IPS DF 6.9 (cell line): ENCODE measurements at places on chromosomes 1 and 21.

DNA sequence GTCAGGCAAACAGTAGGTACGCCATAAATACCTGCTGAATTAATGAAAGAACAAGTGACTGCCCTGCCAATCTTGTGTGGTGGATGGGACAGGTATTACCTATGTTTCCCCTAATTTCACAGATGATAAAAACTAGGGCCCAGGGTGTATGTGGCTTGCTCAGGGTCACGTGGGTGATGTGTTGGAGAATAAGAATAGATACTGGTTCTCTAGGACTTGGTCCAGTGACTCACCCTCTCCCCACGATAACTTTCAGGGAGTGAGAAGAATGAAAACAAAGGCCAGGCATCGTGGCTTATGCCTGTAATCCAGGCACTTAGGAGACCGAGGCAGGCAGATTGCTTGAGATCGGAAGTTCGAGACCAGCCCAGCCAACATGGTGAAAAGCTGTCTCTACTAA is 26.7 kb downstream of the SLC26A9 start:
- no peaks in the 10 kb centered on the region for H3K36me3 ChIP-seq
- H3K4me1 ChIP-seq: no peaks in the 10 kb centered on the region
- H3K27me3 ChIP-seq: no peaks in the 10 kb centered on the region
- no peak overlapping the region for H3K4me3 ChIP-seq

GRCh38 chr1:7770997-7771822 is at the start of gene VAMP3:
VAMP3 (plus strand) TSS chr1:7771296; CDS start chr1:7771384, 88 bp downstream.
- H3K4me1 ChIP-seq: no peaks in the 10 kb centered on the region
- H3K27me3 ChIP-seq: no peaks in the 10 kb centered on the region
- no peak within 1 kb of the TSS for H3K27ac ChIP-seq
- no peaks in the 10 kb centered on the region for H3K36me3 ChIP-seq

DNA sequence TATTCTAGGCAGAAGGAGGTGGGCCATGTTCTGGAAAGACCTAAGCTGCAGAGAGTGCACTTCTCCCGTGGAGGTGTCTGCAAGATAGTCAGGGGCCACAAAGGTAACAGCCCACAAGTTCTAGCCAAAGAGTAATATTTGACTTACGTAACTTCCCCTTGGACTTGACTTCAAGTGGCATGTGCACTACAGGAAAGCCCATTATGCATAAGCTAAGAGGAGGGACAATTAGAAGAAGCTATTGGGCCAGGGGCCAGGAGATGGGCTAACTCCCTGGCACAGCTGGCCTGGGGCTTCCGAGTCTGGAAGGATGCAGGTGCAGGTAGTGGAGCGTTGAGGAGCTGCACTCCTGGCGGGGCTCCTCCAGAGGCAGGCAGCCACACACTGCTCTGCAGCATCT is 58.3 kb downstream of the ERG start:
- H3K27me3 ChIP-seq: no peaks in the 10 kb centered on the region
- no peaks in the 10 kb centered on the region for H3K36me3 ChIP-seq
- no peak overlapping the region for H3K27ac ChIP-seq
- no peaks in the 10 kb centered on the region for H3K4me1 ChIP-seq

DNA sequence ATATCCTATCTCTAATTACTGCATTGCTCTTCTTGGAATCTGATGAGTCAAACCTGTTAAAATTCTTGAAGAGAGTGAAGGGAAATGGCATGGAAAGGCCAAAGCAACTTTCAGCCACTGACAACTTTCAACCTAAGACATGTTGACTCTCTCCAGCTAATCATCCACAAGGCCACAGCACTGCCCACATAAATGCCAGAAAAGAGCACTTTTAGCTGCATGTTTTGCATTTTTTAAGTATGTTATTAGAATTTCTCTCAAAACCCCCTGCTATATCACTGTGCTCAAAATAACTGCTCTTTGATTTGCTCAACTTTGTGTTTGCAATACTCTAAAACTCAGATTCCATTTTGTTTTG is 352.5 kb downstream of the ADGRL2 start:
- H3K4me1 ChIP-seq: no peaks in the 10 kb centered on the region
- H3K4me3 ChIP-seq: no peak overlapping the region
- DNase-seq: no peak
- H3K27ac ChIP-seq: no peak overlapping the region

DNA sequence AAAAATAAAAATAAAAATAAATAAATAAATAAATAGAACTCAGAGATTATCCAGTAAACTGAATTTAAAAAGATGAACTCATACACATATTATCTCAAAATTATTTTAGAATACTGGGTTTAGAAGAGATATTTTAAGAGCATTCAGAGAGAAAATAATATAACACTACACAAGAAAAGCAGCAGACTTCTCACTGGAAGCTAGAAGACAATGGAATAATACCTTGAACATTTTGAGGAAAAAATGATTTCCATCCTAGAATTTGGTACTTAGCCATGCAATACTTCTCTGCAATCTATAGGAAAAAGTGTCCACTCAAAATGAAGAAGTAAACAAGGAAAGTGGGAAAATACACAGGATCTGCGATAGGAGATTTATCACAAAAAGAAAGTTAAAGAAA is 24.2 kb downstream of the TRMT1L start:
- no peak for DNase-seq
- H3K4me3 ChIP-seq: no peak overlapping the region
- H3K36me3 ChIP-seq: no peaks in the 10 kb centered on the region; the same call in 1 of the 2 replicates
- no peaks in the 10 kb centered on the region for H3K4me1 ChIP-seq
- no peak overlapping the region for H3K27ac ChIP-seq

GRCh38 chr1:8439015-8439702 is 121.2 kb downstream of the SLC45A1 start:
- no peaks in the 10 kb centered on the region for H3K27me3 ChIP-seq
- DNase-seq: no peak
- no peak overlapping the region for H3K4me3 ChIP-seq
- peaks cover 3% of the 10 kb centered on the region; the same call in 1 of the 2 replicates for H3K4me1 ChIP-seq

DNA sequence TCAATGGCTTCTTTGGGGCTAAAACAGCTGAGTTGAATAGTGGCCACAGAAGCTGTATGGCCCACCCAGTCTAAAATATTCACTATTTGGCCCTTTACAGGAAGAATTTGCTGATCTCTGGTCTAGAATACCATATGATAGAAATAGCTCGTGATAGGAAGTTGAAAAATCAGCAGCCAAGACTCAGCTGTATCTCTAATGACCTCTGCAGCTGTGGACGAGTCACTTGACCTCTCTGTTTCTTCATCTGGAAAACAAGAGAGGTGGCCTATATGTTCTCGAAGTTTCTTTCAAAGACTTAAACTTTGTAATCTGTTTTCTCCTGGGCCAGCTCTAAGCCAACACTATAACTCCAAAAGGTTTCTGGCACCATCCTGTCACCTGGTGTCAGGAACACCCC is 129.2 kb downstream of the ZBTB18 start:
- H3K27ac ChIP-seq: no peak overlapping the region
- H3K4me3 ChIP-seq: no peak overlapping the region
- DNase-seq: no peak
- H3K4me1 ChIP-seq: peaks cover 3% of the 10 kb centered on the region; the same call in 1 of the 2 replicates
- no peaks in the 10 kb centered on the region for H3K36me3 ChIP-seq
- no peaks in the 10 kb centered on the region for H3K27me3 ChIP-seq

GRCh38 chr1:8165595-8166360 is 139.7 kb upstream of the ERRFI1 start:
- H3K4me3 ChIP-seq: no peak overlapping the region
- H3K27ac ChIP-seq: no peak overlapping the region
- peaks cover 8% of the 10 kb centered on the region for H3K4me1 ChIP-seq
- no peaks in the 10 kb centered on the region for H3K27me3 ChIP-seq
- DNase-seq: no peak
